Hematopoietic multipotent progenitor cell treated with erythropoietin and hydrocortisone succinate and interleukin-3 and kit ligand, for 6 days (in vitro differentiated cells): ENCODE measurements at places on chromosomes 5 and 9.

DNA sequence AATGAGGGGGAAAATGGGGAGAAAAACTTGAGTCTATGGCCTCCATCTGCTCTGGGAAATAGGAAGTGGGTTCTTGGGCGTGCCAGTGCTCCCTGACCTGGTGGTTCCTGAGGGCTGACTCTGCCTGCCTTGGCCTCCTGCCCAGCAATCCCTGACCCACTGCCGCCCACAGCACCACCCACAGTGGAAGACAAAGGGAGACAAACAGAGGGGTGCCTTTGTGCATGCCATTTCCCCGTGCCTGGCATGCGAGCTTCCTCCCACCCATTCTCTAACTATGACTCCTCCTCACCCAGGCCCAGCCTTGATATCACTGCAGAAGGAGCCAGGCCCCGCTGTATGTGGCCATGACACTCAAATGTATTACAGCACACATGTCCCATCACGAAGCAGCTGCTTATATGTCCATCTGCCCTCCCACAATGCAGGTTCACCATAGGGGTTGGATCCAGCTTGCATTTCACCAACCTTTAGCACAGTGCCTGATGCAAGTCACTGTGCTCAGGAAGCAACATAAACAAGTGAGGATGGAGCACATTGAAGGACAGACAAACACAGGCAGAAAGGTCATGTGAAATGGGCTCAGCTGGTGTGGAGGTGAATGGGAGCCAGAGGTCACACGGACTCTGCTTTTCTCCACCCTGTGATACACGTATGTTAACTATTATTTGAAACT, 84.4 kb downstream of the ADRB2 start:
- DNase-seq = peak; percentile 12

DNA sequence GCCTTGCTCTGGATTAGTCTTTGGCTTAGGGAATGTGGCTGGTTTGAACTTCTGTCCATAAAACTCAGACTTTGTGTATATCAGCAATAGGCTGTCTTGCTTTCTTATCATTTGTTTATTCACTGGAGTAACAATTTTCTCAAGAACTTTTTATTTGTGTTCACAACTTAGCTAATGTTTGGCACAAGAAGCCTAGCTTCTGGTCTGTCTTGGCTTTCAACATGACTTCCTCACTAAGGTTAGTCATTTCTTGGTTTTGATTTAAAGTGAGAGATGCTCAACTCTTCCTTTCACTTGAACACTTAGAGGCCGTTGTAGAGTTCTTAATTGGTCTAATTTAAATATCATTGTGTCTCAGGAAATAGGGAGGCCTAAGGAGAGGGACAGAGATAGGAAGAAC, 4.9 kb downstream of the FBXO38 start:
- DNase-seq = no peak

- no peak for DNase-seq
These were observed 40.1 kb downstream of the TARS1 start for GRCh38 chr5:33480876-33481275.

- DNase-seq = no peak
These were observed 5.9 kb downstream of the FBN2 start for GRCh38 chr5:128532127-128532526.

- DNase-seq = no peak
These were observed 23.0 kb upstream of the MTAP start for GRCh38 chr9:21779397-21779796.

GRCh38 chr5:149732324-149733128, 2.4 kb downstream of the PPARGC1B start:
- DNase-seq = no peak

DNA sequence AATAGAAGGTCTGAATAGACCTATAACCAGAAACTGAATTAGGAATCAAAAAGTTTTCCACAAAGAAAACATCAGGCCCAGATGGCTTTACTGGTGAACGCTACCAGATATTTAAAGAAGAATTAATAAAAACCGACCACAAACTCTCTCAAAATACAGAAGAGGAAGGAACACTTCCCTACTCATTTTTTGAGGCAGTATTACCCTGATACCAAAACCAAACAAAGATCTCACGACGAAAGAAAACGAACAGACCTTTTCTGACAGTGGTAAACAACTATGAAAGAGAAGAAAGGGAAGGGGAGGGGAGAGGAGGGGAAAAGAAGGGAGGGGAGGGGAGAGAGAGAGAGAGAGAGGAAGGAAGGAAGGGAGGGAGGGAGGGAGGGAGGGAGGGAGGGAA, 13.5 kb downstream of the B4GALT1 start:
- no peak for DNase-seq

DNA sequence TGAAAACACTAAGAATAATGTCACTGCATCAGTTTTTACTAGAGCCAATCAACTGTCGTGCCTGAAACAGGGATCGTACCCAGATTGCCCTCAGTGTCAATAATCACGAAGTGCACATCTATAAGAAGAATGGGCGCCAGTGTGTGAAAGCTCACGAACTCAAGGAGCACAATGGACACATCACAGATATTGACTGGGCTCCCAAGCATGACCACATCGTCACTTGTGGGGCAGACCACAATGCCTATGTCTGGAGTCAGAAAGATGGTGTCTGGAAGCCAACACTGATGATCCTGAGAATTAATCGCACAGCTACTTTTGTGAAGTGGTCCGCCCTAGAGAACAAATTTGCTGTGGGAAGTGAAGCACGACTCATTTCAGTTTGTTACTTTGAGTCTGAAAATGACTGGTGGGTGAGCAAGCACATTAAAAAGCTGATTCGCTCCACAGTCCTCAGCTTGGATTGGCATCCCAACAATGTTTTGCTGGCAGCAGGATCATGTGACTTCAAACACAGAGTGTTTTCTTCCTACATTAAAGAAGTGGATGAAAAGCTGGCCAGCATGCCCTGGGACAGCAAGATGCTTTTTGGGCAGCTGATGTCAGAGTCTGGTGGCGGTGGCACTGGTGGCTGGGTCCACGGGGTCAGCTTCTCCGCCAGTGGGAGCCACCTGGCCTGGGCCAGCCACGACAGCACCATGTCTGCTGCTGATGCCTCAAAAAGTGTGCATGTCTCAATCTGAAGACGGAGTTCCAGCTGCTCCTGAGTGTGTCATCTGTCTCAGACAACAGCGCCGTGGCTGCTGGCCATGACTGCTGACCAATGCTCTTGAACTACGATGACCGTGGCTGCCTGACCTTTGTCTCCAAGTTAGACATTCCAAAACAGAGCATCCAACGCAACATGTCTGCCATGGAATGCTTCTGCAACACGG, 32.2 kb downstream of the NSA2 start:
- no peak for DNase-seq

DNA sequence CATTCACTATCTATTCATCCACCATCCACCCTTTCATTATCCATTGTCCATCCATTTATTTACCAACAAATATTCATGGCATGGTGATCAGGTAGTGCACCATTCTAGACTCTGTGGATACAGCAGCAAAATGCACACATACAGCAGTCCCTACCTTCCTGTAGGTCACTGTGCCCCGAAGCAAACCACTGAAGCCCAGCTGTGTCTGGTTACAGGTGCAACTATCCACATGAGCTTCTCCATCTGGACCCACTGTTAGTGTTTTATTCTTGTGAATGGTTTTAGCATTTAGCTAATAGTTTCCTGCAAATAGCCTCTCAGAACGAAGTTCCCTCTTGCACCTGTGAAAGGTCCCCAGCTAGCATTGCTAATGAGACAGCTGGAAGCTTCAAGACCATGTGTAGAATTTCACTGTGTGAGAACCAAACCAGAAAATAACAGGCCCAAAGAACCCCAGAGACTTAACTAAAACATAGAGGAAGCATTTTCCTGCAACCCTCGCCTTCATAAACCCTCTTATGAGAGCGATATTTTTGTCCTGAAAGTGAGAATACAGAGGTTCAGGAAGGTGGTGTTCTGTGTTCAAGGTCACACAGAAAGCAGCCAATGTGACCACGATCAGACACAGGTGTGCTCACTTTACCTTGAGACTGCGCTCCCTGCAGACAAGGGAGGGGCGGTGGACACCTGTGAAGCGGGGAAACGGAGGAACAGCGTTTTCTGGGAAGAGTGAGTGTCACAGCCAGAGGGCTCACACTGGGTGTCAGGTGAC, 18.5 kb downstream of the PAEP start:
- DNase-seq = no peak

DNA sequence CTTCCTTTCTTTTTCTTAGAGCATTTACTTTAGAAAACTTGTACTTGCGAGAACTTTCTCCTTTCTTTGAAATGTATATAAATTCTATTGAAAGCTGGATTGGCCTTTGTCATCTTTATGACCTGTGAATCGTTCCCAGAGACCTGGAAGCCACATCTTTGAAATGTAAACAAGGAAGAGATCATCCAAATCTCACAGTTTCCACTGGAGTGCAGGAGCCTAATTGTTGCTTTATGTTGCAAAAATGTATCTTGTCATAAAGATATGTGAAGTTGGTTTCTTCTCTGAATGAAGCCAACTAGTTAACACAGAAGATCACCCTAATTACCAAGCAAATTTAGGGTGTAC, 1101.8 kb downstream of the TAF11L14 start:
- DNase-seq = no peak

DNA sequence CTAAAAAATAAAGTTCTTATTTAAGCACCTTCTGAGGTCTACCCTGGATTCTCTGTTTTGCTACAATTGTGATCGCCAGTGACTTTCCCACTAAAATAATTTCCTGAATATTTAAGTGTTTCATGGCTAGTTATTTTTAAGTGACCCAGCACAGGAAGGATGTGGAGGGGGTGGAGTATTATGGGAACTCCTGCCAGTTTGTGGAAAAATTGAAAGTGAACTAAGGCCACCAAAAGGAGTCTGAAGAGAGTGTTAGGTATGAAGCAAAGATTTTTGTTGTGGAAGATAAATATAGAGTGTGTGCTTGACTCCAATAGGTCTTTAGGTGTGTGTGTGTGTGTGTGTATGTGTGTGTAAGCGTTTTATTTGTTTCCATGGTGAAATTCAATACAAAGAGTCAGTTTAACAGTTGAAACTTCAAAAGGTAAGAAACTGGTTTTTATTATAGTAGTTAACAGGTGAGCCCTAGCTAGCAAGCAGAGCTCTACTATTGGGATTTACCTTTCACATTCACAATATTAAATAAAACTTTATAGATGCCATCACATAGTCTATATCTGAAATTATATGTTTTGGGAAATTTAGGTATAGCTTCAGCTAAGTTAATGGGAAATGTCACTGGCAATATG, 25.6 kb downstream of the RASGRF2 start:
- no peak for DNase-seq

GRCh38 chr9:15178631-15179030, 128.4 kb downstream of the TTC39B start:
- no peak for DNase-seq

GRCh38 chr5:96657068-96657467, 5.1 kb upstream of the CAST start:
- DNase-seq = peak; percentile 90

DNA sequence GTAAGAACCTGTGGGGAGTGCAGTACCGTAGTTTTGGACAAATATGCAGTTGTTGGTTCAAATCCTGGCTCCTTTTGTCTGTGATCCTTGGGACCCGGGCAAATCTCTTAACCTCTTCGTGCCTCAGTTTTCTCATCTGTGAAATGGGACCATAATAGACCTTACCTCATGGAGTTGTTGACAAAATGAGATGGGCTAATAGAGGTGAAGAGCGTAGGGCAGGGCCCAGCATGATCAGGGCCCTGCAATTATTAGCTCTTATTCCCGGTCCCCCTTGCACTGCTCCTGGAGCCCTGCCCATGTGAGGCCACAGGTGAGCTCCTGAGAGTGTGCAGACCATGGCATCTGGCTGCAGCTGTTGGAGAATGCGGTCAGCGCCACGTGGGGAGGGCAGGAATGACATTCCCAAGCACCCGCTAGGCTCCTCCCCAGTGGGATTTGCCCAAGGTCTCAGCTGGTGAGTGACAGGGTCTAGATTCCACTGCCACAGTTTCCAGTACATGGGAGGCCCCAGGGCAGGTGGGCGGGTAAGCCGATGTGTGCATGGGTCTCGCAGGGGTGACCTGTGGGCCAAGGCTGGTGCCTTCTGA, 41.0 kb downstream of the NEK6 start:
- DNase-seq = no peak

DNA sequence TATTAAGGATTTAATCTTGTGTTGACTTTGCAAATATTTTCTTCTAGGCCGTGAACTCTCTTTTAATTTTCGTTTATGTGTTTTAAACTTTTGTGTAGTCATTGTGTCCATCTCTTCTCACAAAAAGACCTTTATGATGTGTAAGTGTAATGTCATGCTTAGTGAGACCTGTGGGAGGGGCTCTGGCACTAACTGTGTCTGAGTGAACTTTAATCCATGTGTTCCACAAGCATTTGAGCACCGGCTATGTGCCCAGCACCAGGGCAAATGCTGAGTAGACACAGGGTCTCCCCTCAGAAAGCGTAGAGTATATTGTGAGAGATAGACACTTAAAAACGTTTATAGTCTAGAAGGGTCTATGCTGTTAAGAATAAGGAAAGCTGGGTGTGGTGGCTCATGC, 272.6 kb upstream of the TUT7 start:
- DNase-seq = no peak

- no peak for DNase-seq
These were observed 12.3 kb upstream of the ADGRV1 start for GRCh38 chr5:90546216-90546837.

GRCh38 chr5:112434641-112435040, 15.6 kb upstream of the EPB41L4A start:
- DNase-seq = peak; percentile 70

GRCh38 chr5:141945511-141946051, 12.4 kb downstream of the PCDH12 start:
- DNase-seq = no peak

DNA sequence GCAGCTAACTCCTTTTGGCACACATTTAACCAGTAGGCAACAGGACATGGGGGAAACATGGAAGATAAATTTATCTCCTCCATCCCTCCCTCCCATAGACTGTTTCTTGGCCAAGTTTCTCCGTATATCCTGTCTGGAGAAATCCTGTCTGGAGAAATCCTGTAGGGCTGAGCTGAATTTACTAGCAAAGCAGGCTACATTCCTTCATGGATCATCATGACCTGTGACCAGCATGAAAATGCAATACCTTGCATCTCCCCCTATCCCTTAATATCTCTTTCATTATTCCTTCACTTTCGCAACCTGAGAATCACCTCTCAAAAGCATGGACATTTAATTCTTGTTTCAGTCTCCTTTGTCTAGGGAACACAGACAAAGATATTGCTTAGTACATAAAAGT, 379.1 kb downstream of the PSAT1 start:
- no peak for DNase-seq

DNA sequence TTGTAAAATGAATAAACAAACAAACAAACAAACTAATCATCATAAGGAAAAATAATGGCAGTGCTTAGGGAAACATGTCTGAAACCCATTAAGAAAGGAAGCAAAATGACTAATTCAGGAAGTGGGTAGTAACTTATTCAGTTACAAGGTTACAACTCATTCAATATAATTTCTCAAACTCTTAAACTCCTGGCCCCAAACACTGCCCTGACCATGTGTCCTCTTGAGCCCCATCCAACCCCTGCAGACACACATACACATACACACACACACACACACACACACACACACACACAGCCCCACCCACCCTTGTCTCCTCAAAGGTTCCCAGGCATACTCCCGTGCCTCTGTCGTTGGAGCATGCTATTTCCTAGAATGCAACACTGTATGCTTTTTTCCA, 193.9 kb downstream of the SEC61B start:
- no peak for DNase-seq
